HFFc6 (cell line): ENCODE measurements at places on chromosomes 11 and 22. TPM values are rescaled to one million over a fixed set of nuclear protein-coding genes. Genes with fewer than 3 reads are reported as not detected.

GRCh38 chr11:35412285-35412684 lies 7.1 kb downstream of the SLC1A2 start:
- H3K27ac ChIP-seq, result no peak overlapping the region
- no peak for DNase-seq
- H3K4me1 ChIP-seq, result no peaks in the 10 kb centered on the region
- no peaks in the 10 kb centered on the region; the same call in none of the 2 replicates for H3K36me3 ChIP-seq
- no peaks in the 10 kb centered on the region; the same call in 1 of the 2 replicates for H3K27me3 ChIP-seq
- no peak overlapping the region for H3K4me3 ChIP-seq

- H3K27ac ChIP-seq, result no peak overlapping the region
- no peak for DNase-seq
- H3K27me3 ChIP-seq, result no peaks in the 10 kb centered on the region
- H3K4me1 ChIP-seq, result no peaks in the 10 kb centered on the region
- H3K36me3 ChIP-seq, result no peaks in the 10 kb centered on the region
- no peak overlapping the region for H3K4me3 ChIP-seq
Measured at GRCh38 chr11:24949406-24949805, 452.6 kb downstream of the LUZP2 start.

Gene PHLDA2
- 96.1 to 134 TPM (median 121 TPM) in 3 replicates for total RNA-seq

DNA sequence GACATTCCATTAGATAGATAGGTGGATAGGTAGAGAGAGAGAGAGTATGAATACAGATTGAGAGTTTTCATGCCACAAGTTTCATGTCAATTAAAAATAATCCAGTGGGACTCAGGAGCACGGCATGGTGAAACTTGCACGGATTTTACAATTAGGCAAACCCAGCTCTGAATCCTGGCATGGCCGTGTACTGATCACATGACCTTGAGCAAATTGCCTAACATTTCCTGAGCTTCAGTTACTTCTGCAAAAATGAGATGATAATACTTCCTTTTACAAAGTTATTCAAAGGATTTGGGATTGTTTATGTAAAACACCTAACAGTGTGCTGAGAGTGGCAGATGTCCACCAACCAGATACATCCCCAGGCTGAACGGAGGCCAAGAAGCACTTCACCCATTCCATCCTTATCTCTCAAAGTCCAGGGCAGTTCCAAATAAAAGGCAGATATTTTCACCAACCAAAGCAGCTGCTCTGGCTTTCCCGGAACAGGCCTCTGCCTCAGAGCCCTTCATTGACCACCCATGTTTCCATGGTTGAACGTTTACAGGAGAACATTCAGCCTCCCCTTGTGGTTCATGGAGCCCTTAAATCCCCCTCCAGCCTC lies 17.9 kb downstream of the APLNR start:
- DNase-seq, result no peak
- peaks cover 2% of the 10 kb centered on the region; the same call in 1 of the 2 replicates for H3K27me3 ChIP-seq
- H3K4me3 ChIP-seq, result no peak overlapping the region
- H3K4me1 ChIP-seq, result peaks cover 28% of the 10 kb centered on the region
- no peaks in the 10 kb centered on the region for H3K36me3 ChIP-seq
